ENCODE measurements at places on chromosomes 5 and 9.
A peak's percentile ranks its signal among the peaks of the same experiment; 100 is the strongest.

- DNase-seq, result no peak
Measured at GRCh38 chr9:88721025-88721424, 186.0 kb downstream of the NXNL2 start.

- no peak for DNase-seq
Measured at GRCh38 chr5:172093559-172093958, 87.1 kb upstream of the FBXW11 start.

- no peak for DNase-seq
Measured at GRCh38 chr9:98730871-98731270, 22.1 kb upstream of the GABBR2 start.

DNA sequence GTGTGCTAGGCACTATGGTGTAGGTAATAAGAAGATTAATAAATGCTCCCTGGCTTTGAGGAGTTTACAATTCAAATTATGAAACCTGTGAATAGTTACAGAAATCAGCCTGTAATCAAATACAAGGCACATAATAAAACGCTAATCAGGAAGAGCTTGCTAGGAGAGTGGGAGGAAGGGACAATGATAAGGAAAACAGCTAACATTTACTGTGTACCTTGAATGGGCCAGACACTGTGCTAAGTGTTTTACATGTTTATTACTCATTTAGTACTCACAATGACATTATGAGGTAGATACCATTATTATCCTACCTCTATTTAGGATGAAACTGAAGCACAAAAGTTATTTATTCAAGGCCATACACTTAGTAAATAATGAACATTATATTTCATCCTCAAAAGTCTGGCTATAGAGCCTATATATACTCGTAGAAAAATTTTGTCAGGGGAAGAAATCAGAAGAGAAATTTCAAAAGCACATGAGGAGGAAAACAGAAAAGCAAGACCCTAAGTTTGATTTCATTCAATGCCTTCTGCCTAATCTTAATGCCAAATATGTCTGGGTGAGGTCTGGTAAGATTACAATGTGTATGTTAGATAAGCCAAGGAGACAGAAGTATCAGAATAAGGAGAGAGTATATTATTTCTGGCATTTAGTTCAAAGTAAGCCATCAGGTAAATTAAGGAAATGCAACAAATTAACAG lies 35.9 kb downstream of the AFF4 start:
- DNase-seq, result no peak

- no peak for DNase-seq
Measured at GRCh38 chr9:136545692-136545964, 220 bp downstream of the NOTCH1 start.

- no peak for DNase-seq
Measured at GRCh38 chr9:95598236-95598635, 81.5 kb upstream of the PTCH1 start.

- DNase-seq, result no peak
Measured at GRCh38 chr5:54470128-54470527, 14.6 kb downstream of the HSPB3 start.

- DNase-seq, result peak; percentile 70
Measured at GRCh38 chr5:177447066-177447610, 524 bp downstream of the PRR7 start.

DNA sequence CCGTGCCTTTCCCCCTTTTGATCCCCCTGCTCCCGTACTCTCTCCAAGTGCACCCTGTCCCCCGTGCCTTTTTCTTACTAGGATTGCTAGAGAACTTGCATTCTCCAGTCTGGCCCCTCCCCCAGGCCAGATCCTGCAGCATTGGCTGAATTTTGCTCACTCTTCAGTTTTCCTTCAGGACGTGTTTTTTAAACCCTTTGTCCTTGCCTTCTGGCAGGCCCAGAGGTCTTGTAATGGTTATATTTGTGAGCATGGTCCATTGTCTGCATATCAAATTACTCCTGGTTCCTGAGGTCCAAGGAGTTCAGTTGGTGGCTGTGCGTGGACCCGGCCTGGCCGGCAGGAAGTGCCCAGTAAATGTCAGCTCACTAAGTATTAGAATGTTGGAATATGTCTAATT lies 606 bp downstream of the TBC1D13 start:
- no peak for DNase-seq

DNA sequence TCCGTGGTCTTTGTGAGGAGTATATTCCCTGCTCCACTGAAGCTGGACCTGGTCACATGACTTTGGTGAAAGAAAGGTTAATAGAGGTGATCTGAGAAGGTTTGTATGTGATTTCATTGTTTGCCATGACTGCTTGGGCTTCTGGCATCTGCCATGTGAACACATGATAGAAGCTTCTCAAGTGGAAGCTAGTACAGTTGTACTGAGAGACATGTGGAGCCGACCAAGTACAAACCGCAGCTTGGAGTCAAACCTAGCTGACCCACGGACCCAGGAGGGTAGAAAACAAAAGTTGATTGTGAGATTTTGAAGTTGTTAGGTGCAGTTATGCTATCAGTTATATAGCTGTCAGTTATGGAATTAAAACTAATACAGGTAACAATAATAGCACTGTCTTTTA lies 140.4 kb downstream of the CARTPT start:
- no peak for DNase-seq

DNA sequence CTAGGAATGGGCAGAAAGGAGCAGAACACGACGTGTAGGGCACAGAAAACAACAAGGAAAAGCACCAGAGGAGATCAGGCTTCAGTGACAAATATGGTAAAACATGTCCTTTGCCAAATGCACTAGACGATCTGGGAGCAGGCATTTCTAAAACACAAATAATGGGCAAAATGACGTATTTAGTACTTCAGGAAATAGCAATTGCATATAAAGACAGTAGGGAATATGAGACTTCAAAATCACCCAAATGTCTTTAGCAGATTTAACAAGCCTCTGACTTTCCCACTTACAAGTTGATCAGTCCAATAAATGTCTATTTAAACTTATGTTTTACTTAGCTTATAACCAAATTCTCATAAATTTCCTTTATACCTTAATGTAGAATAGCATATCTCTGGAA lies 969.6 kb upstream of the C9orf72 start:
- no peak for DNase-seq

DNA sequence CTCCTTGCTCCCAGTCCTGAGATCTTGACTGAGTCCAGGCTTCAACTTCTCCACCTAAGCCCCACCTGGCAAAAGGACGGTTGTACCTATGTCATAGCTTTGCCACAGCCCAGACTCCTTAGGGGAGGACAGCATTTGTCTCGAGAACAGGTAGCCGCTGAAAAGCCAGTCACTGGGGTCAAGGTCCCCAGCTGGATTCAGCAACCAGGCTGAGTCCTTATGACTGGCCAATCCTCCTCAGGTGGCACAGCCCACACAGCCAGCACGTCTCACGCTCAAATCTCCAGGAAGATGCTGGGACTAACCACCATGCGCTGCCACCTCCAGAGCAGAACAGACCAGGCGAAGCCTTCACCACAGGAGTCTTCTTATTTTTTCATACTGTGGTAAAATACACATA lies 27.9 kb upstream of the SMU1 start:
- DNase-seq, result no peak

DNA sequence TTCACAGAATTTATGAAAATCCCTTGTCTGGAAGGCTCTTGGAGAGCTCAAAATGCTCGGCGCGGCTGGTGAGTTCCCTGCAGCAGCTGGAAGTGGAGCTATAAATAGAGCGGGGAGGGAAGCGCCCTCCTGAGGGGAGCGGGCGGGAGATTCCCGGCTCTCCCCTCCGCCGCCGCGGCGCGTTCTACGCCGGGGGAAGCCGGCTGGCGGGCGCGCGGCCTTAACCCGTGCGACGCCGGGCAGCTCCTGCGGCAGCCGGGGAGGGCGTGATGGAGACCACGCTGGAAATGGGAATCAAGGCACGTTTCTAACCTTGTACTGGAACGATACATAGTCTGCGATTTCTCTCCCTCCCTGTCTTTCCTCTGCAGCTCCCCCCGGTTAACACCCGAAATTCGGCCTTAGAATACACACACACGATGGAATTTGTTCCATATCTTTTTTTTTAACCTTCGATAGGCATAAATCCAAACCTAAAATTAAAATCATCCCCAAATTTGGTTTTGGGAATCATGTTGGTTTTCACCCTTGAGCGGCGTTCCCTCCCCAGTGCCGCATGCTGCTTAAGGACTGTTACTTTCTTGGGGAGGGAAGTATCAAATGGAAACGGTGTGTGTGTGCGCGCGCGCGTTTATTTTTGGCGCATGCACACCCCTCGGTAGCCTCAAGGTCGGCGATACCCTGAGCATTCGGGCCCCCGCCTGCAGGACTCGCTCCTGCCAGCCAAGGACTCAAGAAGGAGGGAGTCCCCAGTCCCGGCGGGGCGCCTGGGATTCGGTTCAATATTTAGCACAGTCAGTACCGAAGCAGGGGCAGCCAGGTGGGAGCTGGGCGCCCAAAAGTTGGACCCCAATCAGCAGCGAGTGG lies 306.3 kb upstream of the KCNN2 start:
- peak; percentile 63 for DNase-seq

- no peak for DNase-seq
Measured at GRCh38 chr5:170301149-170301548, 3.6 kb upstream of the LCP2 start.

DNA sequence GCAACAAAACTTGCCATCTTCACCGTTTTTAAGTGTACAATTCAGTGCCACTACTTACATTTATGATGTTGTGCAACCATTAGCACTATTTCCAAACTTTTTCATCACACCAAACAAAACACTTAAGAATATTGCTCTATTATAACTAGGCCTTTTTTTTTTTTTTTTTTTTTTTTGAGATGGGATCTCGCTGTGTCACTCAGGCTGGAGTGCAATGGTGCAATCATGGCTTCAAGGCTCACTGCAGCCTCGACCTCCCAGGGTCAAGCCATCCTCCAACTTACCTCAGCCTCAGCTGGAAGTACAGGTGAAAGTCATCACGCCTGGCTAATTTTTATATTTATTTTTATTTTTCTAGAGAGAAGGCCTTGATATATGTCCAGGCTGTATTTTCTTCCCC lies 22.3 kb upstream of the LMNB1 start:
- no peak for DNase-seq

DNA sequence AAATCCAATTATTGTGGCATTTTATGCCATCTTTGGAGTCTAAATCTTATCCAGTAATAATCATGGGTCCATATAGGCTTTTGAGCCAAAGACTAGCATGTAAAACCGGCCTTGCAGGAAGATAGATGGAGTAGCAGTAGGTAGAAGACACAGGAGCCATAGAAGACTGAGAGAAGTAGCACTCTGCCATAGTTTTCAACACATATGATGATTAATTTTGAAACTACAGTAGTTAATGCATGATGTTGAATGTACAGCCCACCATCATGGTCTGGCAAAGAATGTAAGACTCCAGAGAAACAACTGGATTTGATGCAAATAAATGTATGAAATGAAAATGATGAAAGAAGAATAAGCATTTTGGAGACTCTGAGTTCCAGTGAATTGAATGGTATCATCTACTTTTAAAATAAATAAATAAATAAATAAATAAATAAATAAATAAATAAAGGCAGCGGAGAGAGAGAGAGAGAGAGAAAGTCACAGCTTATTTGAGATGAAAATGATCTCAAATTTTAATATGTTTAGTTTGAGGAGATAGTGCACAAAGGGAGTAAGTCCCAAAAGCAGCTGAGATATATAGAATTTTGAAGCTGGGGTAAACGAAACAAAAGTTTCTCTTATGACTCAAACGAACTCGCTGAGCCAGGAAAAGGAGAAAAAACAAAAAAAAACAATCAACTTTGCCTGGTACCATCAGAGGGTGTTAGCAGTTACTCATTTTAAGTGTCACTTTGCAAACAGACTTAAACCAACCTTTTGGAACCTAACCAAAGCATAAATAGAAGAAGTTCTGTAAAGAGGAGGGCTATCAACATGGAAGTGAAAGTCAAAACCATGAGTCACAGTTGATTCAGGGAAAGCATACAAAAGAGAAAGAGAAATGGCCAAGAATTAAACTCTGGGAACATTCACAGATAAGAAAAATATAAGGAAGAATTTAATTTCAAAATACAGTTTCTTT lies 388.7 kb downstream of the CETN3 start:
- no peak for DNase-seq
